Tongue (tissue), 3 donors: ENCODE measurements at places on chromosomes 3 and 15.
A peak's percentile ranks its signal among the peaks of the same experiment; 100 is the strongest.

DNA sequence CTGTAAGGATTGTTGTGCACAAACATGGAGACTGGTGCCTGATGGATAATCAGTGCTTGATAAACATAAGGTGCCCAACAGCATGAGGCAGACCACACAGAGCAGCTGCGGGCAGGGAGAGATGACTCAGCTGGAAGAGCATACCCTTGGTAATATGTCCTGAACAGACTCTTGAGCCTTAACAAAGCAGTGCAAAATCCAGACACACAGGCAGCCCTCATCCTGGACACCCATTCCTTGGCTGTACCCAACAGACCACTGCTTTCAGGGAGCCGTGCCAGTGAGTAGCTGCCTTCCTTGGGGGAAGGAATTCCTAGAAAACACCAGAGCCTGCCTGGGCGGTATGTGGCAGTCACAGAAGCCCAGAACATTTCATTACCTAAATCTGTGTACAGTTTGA is 156.2 kb downstream of the CLSTN2 start:
- DNase-seq: peak; percentile 27

- DNase-seq: peak; percentile 82
Observed at GRCh38 chr3:62134061-62134496, 239.3 kb downstream of the FEZF2 start.

GRCh38 chr3:36418296-36418695 is 38.0 kb downstream of the STAC start:
- no peak for DNase-seq

DNA sequence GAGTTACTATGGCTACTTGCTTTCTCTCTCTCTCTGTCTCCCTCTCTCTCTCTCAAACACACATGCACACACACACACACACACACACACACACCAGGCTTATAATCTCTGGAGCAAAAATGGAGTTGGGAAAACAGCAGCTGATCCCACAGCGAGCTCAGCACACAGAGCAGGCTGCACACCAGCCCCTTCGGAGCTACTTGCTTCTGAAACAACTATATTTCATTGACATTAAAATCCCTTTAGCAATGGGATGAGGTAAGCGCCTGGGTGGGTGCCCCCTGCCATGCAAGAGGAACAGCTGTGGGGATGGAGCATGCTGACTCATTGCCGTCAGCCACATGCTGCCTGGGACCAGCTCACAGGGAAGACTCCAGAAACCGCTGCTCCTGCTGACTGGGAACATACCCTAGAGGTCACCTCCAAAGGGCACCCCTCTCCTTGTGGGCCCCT is 45.7 kb downstream of the B3GNT5 start:
- DNase-seq: peak; percentile 88
